Endothelial cell (in vitro differentiated cells): ENCODE measurements at places on chromosomes 5 and 9.

DNA sequence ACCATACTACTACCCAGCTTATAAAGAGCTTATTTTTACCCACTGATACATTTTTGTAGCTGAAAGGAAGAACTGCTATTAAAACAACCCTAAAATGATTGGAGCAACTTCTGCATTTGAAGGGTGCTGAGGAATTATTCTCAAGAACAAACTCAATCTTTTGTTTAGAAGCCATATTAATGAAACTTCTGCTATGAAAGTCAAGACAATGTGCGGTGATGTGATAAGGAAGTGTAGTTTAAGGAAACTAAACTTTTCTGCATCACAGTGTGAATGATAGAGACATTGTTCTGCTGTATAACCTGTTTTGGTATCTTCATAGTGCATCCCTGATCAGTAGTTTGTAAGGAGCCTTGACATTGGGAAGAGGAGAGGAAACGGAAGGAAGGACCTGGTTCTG is 408.5 kb downstream of the TMEM38B start:
- no peak for DNase-seq

DNA sequence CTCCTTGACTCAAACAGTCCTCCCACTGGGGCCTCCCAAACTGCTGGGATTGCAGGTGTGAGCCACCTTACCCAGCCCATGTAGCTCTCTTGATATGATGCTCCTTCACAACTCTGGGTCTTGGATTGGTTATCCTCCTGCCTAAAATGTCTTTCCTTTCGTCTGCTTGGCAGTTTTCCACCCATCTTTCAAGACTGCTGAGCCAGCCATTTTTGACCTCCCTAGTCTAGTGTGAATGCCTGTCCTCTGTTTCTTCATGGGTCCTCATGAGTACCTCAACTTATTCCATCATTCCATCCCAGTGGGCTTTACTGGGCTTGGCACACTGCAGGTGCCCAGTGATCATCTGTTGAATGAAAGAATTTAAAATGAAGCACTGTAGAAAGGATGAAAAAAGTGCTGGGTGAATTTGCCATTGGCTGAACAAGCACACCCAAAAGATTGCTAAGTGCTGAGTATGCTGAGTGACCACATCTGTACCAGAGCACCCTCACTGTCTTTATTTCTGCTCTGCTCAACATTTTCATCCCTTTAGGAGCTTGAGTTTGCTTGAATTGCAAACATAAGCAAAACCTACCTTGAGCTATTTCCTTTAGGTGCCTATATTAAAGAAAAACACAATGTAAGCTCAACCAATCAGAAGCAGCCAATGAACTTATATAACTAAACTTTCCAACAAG is 84.8 kb upstream of the FAM169A start:
- no peak for DNase-seq

DNA sequence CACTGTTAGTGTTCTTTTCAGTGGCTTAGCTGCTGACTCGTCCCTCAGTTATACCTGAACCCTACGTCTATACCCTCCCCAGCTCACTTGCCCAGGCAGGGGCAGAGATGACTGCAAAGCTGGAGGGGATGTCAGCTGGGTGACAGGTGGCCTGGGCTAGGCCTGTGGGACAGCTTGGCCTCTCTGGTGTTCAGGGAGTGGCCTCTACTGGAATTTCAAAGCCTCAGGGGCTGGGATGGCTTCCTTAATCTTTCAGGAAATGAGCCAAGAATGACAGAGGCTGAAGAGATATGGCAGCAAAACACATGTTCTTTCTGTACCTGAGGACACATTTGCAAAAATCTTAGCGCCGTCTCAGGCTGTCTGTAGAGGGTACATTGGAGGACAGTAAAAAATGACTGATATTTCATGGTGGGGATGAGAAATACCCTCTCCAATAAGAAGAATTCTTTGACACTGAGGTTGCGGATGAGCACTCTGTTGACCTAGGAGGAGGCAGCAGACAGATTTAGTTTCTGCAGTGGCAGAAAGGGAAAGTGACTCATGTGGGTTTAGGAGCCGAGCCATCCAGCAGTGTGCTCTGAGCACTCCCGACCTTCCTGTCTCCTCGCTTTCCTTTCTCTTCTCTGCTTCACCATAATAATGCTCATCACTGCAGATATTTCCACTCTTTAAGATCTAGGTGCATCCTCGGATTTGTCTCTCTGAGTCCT is 54.4 kb downstream of the ENTREP1 start:
- no peak for DNase-seq

DNA sequence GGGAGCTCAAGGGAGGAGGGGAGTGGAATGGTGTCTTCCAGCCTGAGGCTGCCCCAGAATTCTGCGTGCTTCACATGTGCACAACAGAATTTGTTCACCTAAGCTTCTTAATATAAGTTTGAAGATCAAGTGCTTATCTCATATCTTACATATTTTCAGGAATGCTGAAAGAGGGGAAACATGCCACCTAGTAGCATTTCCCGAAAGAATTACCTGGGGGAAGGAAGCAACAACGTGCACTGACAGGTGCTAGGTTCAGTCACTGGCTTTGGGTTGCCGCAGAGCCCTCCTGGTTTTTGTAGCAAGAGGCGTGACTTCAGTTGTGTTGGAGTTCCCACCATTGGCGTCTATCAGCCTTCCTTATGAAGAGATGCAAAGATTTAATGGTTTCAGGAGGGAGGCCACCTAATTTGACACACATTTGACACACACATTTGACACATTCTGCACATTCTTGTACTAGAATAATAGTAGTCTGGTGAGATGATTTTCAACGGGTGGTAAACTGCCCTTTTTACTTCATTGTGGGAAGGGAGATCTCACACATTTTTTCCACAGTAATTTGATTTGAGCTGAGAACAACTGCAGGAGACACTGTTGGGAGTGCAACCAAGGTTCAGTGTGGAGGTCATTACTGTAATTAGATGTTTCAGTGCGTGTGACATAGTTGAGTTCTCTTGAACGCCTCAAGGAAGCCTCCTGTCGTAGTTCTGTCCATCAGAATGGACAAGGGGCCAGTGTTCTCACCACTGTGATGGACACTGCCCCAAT is 481.3 kb downstream of the CCDC171 start:
- no peak for DNase-seq

DNA sequence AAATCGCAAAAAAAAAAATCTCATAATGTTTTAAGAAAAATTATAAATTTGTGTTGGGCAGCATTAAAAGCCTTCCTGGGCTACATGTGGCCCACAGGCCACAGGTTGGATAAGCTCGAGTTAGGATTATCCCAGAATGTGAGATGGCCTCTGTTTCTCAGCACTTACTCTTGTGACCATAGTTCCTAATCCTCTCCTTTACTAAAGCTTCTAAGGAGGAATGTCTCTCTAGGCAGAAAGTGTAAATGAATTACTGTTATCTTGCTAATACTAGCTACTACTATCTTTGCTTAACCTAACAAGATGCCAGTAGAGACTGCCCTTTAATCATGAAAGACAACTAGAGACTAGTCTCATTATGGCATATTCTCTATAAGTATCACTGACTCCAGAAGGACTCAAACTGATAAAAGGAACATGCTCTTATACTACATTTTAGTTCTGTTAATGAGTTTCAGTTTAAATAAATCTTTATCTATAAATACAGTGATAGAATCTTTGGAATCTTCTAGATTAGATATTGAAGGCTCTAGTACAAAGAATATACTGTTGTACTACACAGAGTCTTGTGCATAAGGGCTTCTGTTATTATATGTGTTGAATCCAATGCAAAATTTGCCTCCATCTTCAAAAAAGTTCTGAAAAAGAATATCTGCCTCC is 13.8 kb downstream of the INVS start:
- no peak for DNase-seq

GRCh38 chr5:128536254-128537220 is 1.5 kb downstream of the FBN2 start:
- peak; percentile 23 for DNase-seq

GRCh38 chr5:102529447-102529846 is 30.6 kb upstream of the SLCO6A1 start:
- DNase-seq, result no peak

DNA sequence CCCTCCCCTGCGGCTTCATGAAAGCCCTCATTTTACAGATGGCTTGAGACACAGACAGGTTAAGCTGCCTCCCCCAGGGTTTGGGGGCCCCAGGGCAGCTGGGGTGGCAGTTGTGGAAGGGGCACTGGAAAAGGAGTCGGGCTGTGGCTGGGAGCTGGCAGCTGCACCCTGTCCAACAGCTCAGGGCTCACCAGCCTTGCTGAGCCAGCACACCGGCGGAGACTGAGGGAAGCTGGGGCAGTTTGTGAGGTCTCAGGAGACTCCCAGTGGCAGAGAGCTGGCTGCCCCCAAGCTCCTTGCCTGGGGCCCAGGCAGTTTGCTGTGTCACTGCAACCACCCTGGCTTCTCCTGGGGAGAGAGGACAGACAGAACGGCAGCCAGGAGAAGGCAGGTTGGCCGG is 34.8 kb upstream of the RAPGEF1 start:
- no peak for DNase-seq

DNA sequence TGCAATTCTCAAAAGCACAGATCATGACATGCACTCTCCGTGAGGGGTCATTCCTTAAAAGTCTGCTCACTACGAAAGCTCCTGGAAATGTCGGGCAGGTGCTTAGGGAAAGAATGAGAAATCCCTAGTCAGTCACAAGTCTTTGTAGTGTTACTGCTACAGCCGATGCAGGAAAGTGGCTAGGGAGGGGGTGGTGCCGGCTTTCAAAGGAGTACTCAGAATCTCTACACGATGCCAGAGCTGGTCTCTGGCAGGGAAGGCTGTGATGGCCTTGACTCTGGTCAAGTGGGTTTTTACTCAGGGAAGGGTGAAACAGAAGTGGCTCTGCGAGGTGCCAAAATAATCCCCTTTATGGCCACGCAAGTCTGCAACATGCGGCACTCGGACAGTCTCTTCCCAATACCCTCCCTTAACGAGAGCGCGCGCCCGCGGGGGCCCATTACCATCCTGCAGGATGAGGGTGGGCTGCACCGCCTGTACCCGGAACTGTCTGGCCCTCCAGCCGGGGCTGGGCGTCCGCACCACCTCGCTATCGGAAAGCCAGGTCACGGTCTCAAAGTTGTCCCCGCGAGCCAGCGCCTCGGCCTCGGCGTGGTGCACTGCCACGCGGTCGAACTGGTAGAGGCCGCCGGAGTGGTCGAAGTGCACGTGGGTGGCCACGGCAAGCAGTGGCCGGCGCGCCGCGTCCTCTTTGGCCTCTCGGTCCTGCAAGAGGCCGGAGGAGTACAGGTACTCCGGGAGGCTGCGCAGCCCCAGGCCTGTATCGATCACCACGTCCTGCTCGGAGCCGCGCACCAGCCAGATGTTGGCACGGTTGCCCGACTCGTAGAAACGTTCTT is 956 bp downstream of the MBLAC2 start:
- peak; percentile 46 for DNase-seq

DNA sequence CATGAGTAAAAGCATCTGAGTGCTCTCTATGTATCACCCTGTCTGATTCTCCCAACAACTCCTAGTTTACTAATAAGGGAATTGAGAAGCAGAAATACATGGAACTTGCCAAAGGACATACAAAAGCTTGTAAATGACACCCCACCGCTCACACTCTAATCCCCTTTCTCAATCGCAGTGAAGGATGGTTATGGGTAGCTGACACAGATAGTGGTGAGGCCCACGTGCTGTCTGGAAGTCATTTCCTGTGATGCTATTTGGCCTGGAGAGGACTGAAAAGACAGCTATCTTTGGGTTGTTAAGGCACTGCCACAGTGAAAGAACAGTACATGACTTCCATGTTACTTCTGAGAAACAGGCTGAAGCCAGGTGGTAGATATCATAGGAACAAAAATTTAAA is 117.0 kb downstream of the GLIS3 start:
- DNase-seq, result no peak

- DNase-seq, result no peak
These were observed 59.6 kb downstream of the C9orf152 start for GRCh38 chr9:110148384-110148783.

GRCh38 chr9:128771094-128771721 is 519 bp downstream of the ZER1 start:
- DNase-seq, result peak; percentile 54

GRCh38 chr9:131144201-131144600 is 18.8 kb downstream of the NUP214 start:
- DNase-seq, result no peak

- DNase-seq, result no peak
These were observed 170.2 kb upstream of the NR3C1 start for GRCh38 chr5:143573568-143574170.

DNA sequence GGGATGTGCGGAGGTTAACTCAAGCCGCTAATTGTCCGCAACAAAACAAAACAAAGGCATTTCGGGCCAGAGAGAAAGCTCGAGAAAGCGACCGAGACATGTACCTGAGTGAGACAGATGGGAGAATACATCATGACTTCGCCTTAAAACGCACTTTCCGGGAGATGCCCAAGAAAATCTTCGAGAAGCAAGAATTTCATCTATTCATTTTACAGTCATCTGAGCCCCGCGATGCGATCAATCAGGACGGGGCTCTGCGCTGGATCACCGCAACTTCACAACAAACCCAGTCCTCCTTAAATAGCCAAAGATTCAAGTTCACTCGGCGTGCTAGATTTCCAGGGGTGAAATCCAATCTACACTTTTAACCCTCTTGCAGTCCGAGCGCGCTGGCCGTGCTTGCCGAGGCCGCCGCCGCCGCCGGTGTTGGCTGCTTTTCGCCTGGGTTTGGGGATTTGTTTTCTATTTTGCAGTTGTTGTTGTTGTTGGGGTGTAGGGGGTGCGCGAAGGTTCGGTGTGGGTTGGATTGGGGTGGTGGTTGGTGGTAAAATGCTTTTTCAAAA is 482 bp downstream of the NFIB start:
- peak; percentile 42 for DNase-seq

- DNase-seq, result no peak
These were observed 88.7 kb upstream of the PRRC1 start for GRCh38 chr5:127428748-127429147.

DNA sequence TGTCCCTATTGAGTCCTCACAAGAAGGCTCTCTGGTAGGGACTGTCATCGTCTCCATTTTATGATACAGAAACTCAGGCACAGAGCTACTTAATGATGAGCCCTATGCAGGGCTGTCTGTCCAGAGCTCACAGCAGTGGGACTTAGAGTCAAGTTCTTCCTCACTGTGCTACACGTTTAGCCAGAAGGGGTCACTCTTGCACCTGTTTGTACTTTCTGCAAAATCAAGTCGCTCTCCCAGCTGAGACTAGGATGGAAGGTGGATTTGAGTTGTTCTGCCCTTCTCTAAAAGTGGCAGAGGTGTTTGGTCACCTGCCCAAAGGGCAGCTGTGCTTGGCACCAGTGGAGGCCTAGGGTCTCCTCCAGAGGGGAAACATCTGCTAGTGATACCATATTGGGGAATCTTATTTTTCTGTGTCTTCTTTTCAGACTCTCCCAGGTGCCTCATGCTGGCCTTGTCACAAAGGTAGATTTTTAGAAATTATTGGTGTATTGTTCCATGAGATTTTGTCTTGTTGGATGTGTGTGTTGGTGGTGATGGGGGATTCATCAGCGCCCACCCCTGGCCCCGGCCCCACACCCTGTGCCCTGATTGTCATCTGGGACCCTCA is 104.2 kb downstream of the PPARGC1B start:
- DNase-seq, result peak; percentile 76

- DNase-seq, result no peak
These were observed 31.5 kb downstream of the RAPGEF1 start for GRCh38 chr9:131708226-131709002.

GRCh38 chr5:102787134-102787533 is 32.0 kb downstream of the PAM start:
- no peak for DNase-seq

- DNase-seq, result no peak
These were observed 38.8 kb upstream of the SHB start for GRCh38 chr9:38107811-38108304.
